Iris pigment epithelial cell (primary cell): ENCODE measurements at places on chromosomes 2 and 18.
A peak's percentile ranks its signal among the peaks of the same experiment; 100 is the strongest.

GRCh38 chr2:67124531-67124930 lies 272.6 kb upstream of the ETAA1 start:
- DNase-seq, result no peak

DNA sequence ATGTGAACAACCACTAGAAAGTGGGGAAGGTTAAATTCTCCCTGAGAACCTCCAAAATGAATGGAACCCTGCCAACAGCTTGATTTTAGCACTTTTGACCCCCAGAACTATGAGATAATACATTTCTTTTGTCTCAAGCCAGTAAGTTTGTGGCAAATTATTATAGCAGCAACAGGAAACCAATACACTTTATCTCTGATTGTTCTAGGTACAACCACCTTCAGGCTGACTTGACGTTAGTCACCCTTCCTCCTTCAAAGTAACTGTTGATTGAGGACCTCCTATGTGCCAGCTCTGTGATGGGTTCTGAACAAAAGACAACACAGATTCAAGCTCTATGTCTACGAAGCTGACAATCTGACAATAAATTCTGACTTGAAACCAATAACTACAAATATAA lies 318.9 kb downstream of the NCKAP5 start:
- DNase-seq, result no peak

DNA sequence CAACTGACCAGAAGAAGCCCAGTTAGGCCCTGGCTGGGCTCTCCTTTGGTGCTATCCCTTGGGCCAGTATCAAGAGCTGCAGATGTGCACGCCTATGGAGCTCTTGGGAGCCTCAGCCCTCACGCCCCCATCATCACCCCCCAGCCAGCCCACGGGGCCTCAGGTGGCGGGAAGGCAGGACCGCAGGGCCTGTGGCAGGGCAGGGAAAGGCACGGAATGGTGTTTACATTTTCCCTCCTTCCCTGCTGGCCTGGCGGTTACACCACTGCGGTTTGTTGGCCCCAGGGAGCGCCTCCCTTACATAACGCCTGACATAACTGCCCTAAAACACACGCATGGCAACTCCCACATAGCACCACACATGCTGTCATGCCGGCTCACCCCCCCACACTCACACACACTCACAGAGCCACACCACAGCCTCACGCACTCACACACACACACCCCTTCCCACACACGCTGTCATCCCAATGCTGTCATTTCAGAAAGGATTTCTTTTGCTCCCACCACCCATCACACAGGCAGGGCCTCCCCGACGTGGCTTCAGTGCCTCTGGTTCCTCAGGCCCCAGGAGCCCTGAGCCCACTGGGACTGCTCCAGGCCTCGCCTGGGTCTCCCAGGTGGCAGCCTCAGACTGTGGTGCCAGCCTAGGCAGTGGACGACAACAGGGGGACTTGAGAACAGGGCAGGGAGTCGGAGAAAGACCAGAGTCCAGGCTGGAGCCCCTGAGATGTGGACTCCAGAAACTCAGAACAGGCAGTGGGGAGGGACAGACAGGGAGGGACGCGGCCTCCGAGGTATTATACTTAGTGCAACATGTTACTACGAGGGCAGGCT lies 15.7 kb downstream of the ZFP36L2 start:
- DNase-seq, result peak; percentile 45

- DNase-seq, result peak; percentile 80
Observed at GRCh38 chr2:190860985-190861680, 19.5 kb upstream of the GLS start.

DNA sequence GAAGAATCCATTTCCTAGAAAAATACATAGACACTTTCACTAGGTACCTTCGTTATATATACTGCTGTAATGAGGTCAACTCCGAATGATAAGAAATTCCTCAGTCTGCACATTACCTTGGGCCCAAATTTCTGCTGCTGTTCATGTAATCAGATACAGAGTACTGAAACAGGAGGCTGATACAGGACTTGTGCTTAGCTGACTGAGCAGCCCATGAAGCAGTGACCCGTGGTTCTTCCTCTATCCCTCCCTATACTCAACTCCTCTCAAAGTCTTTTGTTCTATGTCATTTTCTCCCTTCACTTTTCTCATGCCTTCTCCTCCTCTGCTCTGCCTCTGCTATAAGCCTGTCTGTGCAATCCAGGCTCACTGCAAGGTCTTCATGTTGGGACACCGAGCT lies 57.5 kb upstream of the ST8SIA5 start:
- DNase-seq, result no peak

DNA sequence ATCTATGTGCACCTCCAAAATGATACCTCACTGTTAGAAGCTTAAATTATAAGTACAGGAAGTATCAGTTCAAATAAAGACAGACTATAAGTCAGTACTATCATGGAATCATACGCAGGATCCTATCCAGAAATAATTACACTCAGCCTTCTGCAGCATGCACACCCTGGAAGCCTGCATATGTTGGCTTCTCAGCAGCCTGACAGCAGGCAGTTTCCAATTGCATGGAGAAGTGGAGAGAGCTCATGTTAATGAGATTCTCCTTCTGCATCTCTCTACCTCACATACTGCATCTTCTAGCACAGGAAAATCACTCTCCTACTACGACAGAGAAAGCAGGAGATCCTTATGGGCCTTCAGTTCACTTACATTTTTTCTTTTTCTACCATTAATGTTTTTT lies 20.5 kb downstream of the NR4A2 start:
- DNase-seq, result no peak

DNA sequence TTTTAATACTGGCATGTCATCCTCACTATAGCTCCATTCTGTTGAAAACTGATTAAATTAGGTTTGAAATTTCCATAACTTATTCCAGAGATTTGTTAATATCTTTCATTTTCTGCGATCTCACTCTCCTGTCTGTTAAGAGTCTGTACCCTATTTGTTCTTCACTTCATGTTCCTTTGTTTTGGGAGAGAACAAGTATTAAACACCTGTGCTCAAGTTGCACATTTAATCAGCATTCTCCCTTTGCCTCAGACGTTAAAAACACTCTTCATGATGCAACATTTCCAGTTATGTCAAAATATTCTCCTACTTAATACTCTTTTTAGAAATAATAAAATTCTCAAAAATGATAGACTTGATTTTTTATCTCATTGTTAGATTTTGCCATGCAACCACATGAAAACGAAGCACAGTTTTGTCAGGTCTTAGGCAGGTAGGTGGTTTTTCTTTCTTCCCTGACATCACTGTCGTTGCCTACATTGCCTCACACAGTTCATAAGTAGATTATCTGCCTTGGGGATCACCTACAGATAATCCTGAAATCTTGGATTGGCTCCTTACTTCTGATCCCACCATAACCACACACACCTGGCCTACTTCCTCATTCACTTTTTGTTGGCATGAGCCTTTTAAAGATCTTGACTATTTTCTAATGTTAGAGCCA lies 109.9 kb downstream of the GAREM1 start:
- no peak for DNase-seq

GRCh38 chr18:28163201-28163775 lies 13.6 kb downstream of the CDH2 start:
- peak; percentile 88 for DNase-seq

- DNase-seq, result peak; percentile 70
Observed at GRCh38 chr18:394987-395362, 105.5 kb downstream of the COLEC12 start.

DNA sequence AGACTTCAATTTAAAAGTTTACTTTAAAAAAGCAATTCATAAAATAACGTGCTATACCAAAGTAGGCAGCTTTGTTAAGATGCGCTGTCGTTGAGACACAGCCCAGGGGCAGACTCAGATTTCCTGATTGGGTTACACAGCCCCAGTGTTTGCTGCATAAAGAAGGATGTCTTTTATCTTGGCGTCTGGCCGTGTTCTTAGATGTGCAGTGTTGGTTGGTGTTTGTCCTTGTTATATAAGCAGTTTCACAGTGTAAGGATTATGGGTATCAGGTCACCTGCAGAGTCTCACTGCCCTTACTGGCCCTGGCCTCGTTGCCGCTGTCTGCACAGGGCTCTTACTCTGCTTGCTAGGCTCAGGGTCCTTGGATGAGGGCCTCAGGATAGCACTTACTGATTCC lies 108.5 kb downstream of the WDSUB1 start:
- no peak for DNase-seq

DNA sequence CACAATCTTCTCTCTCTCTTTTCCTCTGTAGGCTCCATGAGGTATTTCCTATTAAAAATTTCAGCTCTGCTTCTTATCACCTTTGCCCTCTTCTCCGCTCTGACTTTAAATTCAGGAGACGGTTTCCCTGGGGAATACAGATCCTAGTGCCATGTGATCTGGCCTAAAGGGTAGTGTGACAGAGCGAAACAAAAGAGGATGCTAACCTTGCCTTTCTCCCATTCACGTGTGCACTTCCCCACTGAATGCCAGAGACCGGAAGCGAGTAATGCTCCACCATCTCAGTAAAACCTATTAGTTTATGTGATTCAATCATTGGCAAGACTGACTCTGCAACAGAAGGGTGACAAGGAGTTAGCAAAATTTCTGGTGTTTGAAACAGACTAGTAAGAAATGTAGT lies 358.3 kb downstream of the ZNF521 start:
- DNase-seq, result no peak

GRCh38 chr2:25494616-25495015 lies 152.9 kb upstream of the DNMT3A start:
- DNase-seq, result no peak

- DNase-seq, result no peak
Observed at GRCh38 chr2:194591192-194591591, 1065.8 kb upstream of the SLC39A10 start.

- DNase-seq, result peak; percentile 65
Observed at GRCh38 chr18:12038639-12039539, 54.8 kb upstream of the ANKRD62 start.

DNA sequence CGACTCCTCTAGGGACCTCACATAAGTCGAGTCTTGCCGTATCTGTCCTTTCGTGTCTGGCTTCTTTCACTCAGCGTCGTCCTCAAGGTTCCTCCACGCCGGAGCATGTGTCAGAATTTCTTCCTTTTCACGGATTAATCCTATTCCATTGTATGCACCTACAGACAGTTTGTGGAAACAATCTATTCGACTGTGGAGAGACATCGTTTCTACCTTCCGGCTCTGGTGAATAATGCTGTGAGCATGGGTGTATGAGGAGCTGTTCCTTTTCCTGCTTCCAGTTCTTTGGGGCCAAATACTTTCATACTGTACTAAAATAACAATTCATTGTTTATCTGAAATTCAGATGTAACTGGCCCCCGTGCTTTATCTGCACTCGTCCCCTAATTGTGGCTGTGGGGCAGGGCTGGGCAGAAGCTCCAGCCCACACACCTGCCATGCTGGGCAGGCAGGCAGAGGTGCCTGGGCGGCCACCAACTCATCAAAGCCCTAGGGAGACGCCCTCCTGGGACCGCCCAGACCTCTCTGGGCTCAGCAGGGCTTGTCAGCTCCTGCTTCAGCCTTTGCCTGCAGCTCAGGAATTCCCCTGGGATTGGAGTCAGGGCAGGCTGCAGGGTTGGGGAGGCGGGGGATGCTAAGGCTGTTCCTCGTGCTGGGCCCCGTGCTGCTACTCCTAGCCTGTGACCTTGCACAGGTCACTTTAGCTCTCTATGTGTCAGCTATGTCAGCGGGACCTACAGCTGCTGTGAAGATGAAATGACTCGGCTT lies 14.5 kb downstream of the GPC1 start:
- no peak for DNase-seq

GRCh38 chr2:96245609-96246390 lies 20.0 kb downstream of the TMEM127 start:
- DNase-seq, result peak; percentile 85

- no peak for DNase-seq
Observed at GRCh38 chr2:61948661-61949457, 43.4 kb downstream of the COMMD1 start.

- peak; percentile 45 for DNase-seq
Observed at GRCh38 chr2:231597014-231597611, 4.4 kb downstream of the TEX44 start.

DNA sequence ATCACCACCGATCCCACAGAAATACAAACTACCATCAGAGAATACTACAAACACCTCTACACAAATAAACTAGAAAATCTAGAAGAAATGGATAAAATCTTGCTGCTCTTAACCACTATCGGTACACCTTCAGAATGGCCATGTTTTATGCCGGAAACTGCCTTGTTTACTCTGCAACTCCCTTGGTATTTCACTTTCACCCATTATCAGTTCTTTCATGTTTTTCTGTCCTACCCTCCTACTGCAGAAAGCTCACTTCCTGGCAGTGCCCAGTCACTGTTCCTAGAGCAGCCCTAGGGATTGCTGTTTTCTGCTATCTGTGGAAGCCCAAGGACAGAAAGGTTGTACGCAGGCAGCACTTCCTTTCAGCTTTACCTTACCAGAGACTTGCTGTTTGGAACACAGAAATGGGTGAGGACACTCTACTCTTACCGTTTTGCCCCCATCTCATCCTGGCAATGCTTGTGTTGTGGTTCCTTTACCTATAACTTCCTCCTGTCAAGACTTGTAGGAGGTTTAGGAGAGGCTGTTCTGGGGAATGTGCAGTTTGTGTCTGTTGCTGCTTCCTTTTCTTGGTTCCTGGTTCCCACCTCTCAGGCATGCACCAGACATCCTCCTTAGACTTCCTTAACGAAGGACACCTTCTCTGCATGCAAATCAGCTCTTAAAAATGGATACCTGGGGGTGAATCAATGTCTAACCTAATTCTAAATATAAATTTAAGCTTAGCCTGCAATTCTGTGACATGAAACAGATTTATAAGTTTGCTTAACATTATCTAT lies 394.4 kb downstream of the SPAG16 start:
- DNase-seq, result no peak

GRCh38 chr2:112277596-112278220 lies 2.3 kb downstream of the ZC3H6 start:
- DNase-seq, result no peak

DNA sequence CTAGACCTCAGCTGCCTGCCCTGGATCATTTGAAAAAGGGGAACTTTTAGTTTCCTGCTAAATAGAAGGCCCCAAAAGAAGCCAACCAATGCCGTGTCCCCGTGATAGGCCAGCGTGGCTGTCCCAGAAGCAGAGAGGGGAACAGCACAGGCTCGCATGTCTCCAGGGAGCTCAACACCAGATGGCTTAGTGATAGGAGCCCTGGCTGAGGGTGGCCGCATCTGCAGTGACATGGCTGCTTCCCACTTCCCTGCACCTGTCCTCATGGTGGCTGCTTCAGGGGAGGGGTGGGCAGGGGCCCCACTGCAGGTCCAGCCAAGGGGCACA lies 79.6 kb downstream of the MBP start:
- DNase-seq, result no peak

- no peak for DNase-seq
Observed at GRCh38 chr18:43786893-43787292, 509.6 kb upstream of the SYT4 start.
